NCI-H187 (cell line): ENCODE measurements at places on chromosomes 11 and 22.
A peak's percentile ranks its signal among the peaks of the same experiment; 100 is the strongest.

DNA sequence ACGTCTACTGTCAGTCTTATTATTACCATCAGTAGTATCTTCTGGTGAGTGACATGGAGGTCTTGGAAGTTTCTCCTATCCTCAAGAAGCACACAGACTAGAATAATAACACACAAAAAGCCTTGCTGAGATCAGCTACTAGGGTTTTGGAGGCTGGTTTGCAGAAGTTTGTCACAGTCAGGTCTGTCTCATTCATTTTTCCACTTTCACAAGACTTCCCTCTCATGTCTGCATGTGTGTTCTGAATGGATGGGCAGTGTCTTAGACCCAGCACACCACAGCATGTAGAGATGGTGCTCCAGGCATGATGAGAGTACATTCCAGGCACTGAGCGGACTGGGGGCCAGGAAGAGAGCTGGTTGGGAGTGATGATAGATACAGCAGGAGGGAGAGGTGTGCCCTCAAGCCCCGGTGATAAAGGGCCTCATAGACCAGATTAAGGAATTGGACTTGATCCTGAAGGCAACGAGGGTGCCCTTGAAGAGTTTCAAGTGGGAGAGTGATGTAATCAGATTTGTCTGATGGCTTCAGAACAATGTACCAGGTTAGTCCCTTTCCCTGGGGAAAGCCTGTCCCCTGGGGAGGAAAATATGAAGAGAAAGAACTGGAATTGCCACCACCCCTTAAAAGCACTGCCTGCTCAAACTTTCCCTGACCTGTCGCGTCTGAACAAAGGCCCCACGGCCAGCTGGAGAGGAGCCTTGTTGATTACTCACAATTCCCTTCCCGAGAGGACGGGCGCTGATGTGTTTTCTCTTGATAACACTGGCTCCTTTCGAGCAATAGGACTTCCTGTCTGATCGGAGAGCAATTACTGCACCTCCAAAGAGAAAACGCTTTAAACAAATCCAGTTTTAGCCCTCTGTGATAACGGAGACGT, 45.1 kb upstream of the LMO2 start:
- DNase-seq = no peak

- DNase-seq = no peak
These were observed 4.6 kb downstream of the TSPAN32 start for GRCh38 chr11:2306452-2306823.

DNA sequence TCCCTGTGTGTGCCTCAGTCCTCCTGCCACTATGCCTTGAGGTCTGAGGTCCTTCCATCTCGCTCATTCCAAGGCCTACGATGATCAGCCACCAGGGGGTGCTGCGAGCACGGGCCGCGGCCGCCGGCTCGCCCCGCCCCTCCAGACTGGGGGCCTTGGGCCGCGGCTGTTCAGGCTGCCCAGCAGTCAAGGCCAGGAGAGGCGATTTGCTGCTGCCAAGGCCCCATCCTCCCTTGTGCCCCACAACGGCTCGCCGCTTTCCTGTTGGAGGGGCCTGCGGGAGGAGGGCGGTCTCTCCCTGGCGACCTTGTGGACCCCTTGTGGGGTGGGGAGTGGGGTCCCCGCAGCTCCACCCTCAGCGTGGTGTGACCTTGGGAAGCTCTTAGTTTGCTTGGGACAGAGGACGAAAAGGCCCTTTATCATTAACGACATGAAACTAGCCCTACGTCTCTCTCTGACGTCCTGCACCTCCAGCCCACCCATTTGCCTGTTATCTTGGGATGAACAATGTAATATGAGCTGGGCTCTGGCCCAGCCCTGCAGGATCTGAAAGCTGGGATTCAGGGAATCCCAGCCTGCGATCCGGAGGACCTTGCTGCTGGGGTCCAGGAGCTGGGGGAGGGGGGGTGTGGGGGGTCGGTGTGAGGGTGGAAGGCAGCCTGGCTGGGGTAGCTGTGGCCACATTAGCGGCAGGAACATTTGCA, 5.3 kb upstream of the GALR3 start:
- DNase-seq = peak; percentile 51

DNA sequence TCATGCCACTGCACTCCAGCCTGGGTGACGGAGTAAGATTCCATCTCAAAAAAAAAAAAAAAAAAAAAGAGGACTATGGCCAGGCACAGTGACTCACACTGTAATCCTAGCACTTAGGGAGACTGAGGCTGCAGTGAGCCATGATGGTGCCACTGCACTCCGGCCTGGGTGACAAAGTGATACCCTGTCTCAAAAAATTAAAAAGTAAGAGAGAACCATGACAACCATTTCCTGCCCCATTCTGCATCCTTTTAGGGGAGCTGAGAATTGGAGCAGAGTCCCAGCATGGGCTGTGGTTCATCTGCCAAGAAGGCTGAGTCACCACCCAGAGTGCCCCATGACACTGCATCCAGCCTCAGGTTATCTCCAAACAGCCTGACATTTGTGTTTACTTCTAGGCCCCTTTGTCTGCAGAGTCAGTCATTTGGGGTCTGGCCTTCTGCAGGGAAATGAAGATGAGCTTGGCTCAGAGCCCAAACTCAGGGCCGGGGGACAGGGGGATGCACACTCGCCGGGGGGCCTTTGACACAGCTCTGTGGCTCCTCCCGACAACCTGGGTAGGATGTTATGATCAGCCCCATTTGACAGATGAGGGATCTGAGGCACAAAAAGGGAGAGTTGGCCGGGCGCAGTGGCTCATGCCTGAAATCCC, 4.7 kb downstream of the CSDC2 start:
- no peak for DNase-seq

- no peak for DNase-seq
These were observed 128.2 kb upstream of the C11orf58 start for GRCh38 chr11:16610213-16610737.

GRCh38 chr11:64000740-64001483, 14.7 kb downstream of the OTUB1 start:
- no peak for DNase-seq

GRCh38 chr11:18056561-18057181, 10.6 kb upstream of the TPH1 start:
- DNase-seq = no peak

- DNase-seq = no peak
These were observed 111.8 kb downstream of the CCDC81 start for GRCh38 chr11:86486261-86487030.

- no peak for DNase-seq
These were observed 593.7 kb upstream of the LUZP2 start for GRCh38 chr11:23903044-23903704.

DNA sequence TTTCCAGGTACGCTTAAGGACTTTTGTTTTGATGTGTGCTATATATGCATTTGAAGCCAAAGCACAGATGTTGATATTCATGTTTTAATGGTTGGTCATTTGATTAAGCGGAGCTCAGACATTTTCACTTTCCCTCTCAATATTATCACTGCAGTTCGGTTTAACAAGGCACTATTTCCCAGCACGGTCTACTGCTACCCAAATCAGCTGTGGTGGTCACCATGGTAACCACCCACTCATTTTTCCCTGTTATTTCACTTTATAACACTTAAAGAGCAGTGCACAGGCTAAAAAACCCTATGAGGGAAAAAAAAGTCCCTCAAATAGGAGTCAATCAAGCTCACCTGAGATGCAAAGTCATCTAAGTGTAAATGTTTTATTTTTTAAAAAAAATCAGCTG, 439.6 kb upstream of the CCDC90B start:
- peak; percentile 4 for DNase-seq

GRCh38 chr11:43802509-43802908, 78.1 kb upstream of the ALKBH3 start:
- DNase-seq = no peak

DNA sequence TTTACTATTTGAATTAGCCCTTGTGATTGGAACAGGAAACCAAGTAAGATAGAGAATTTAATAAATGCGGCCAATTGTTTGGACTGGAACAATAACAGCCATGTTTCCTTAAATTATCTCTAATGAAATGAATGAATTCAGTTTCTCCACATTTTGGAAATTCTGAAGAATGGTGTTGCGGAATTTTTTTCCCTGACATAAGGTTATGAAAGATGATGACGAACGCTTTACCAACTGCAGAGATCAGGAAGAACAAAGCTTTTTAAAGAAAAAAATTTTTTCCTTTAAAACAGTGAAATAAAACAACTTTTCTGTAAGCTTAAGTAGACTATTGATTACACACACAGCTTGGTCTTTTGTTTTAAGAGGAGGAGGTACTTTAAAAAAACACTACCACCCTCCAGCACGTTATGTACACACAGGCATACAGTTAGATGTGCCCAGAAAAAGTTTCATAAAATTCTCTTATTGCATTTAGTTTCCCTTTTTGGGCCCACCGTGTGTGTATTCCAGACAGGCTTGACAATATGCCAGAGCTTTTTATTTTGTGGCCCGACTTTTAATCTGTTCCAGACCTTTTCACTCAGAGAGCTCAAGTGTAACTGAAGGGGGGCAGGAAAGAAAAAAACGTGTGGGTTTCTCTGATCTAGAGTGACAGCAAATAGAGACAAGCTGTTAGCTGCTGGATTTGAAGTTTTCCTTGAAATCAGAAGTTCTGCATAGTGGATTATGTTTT, 77.3 kb downstream of the YAP1 start:
- DNase-seq = no peak

GRCh38 chr11:65262776-65263175, 1.0 kb downstream of the POLA2 start:
- no peak for DNase-seq

- DNase-seq = no peak
These were observed 24.9 kb upstream of the GRAMD1B start for GRCh38 chr11:123405123-123405592.

DNA sequence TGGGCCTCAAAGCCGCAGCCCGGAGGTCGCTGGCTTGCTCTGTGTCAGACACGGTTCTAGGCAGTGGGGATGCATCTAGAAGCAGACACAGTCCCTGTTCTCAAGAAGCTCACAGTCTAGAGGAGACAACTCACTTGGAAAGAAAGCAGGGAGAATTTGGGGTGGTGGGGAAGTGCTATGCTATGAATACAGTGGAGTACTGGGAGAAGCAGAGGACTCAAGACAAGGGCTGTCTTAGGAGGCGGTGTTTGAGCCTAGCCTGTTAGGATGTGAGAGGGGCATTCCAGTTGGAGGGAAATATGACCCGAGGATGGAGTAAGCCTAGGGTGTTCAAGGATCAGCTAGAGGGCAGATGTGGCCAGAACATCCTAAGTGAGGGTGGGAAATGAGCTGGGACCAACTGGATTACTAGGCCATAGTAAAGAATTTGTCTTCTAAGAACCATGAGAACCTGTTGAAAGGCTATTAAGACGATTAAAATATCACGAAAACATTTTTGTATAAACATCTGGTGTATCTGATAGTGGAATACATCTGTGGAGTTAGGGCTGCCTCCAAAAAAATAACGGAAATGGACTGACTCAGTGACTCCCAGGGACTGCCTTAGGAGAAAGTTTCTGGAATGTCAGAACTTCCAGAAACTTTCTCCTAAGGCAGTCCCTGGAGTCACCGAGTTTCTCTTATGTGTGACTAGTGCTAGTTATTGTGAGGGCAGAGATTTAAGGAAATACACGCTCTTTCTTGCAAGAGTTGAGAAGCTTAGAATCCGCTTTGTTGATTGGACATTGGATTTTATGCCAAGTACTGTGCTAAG, 1.1 kb upstream of the PITPNB start:
- DNase-seq = peak; percentile 2

- DNase-seq = no peak
These were observed 28.5 kb upstream of the MUC5B start for GRCh38 chr11:1194231-1194976.

GRCh38 chr11:61128947-61129638, 26.8 kb downstream of the CD5 start:
- no peak for DNase-seq

GRCh38 chr11:62267576-62267975, 2.4 kb upstream of the SCGB2A2 start:
- DNase-seq = no peak

- no peak for DNase-seq
These were observed 41.7 kb downstream of the LMO1 start for GRCh38 chr11:8221917-8222495.

DNA sequence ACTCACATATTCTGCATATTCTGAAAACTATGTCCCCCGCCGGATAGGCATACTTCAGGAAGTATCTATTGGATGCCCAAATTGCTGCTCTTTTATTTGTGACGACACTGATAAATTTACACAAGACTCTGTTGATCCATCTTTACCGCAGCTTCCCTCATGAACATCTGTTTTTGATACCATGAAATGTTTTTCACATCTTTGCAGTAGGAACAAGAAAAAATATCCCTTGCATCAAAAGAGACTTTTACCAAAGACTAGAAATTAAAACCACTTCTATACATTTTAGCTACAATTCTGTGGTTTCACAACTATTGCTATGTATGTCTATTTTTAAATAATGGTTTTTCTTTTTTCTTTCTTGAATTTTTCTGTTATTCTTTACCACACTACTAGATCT, 15.3 kb downstream of the POU2AF2 start:
- DNase-seq = no peak

GRCh38 chr11:64206457-64207255, at the start of gene FERMT3:
TSS of gene FERMT3 (plus strand) at chr11:64206721. CDS start at chr11:64207365, 644 bp downstream.
- no peak for DNase-seq

GRCh38 chr11:93099806-93100205, 98.0 kb downstream of the SLC36A4 start:
- no peak for DNase-seq

GRCh38 chr11:12968101-12968500, 41.0 kb upstream of the RASSF10 start:
- DNase-seq = no peak

GRCh38 chr22:37229012-37229804, 14.9 kb downstream of the RAC2 start:
- DNase-seq = no peak

DNA sequence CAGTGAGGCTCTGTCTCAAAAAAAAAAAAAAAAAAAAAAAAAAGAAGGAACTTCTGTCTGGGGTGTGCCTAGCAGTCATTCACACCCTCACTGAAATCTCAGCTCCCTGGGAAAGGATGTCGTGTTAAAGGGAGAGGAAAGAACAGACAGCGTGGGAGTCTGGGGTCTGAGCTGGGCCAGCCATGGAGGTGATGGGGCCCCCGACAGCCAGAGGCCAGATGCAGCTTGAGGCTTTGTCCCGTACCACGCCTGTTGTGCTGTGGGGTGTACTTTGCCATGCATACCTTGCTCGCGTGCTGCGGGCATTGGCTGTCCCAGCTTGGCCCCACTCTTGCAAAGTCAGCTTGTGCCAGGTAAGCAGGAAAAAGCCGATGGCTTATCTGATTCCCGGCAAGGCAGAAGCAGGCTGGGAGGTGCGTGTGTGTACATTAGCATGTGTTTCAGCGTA, 4.6 kb downstream of the SYT12 start:
- no peak for DNase-seq

DNA sequence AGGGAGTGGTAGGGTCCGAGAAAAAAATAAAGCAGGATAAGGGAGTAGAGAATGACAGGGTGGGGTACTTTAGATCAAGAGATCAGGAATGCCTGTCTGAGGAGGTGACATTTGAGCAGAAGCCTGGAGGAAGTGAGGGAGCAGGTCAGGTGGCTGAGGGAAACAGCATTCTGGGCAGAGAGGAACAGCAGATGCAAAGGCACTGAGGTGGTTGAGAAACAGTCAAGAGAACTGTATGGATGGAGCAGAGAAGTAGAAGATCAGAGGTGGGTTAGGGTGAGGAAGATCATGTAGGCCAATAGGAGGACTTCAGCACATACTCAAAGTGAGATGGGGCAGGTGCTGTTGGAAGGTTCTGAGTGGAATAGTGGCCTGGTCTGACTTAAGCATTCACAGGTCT, 8.3 kb downstream of the ARHGEF17 start:
- DNase-seq = no peak

- DNase-seq = no peak
These were observed 16.6 kb downstream of the ARAP1 start for GRCh38 chr11:72735495-72736027.

- no peak for DNase-seq
These were observed 58.9 kb upstream of the EMID1 start for GRCh38 chr22:29146771-29147170.
